Breast epithelium (tissue), 4 donors: ENCODE measurements at places on chromosomes 13 and 19. TPM values are rescaled to one million over a fixed set of nuclear protein-coding genes. Genes with fewer than 3 reads are reported as not detected.

DNA sequence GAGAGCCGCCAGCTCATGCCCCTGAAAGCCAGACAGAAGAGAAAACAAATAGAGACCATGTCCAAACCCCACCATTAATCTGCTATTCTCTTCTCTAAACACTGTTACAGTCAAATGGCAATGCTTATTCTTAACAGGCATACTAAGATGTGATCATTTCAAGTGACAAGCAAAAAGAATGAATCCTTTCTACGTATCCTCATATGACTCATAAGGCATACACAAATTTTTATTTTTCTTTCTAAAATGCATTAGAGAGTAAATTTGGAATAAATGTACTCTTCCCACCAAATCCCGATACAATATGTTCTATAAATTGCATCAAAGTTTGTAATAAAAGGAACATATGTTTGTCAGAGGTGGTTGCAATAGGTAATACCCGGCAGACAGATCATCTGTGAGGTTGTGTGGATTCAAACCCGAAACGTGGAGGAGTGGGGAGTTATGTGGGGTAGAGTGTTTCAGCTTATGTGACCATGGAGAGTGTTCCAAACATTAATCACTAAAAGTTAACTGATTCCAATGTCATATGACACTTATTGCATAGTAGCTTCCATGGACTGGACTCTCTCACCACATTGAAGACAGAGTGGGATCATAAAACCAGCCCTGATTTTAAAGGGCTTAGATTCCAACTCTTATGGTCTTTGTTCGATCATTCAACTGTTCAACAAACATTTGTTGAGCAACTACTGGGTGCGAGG is 213.1 kb downstream of the DCLK1 start:
- no peak for DNase-seq
- H3K4me3 ChIP-seq = no peak overlapping the region
- H3K27ac ChIP-seq = peak overlapping the region; percentile 76
- H3K27me3 ChIP-seq = no peaks in the 10 kb centered on the region
- no peaks in the 10 kb centered on the region for H3K4me1 ChIP-seq
- no peaks in the 10 kb centered on the region for H3K36me3 ChIP-seq

The AP1M2 gene
- total RNA-seq = not detected

The MBNL2 gene
- total RNA-seq = 68.5 TPM

- H3K4me3 ChIP-seq = no peak overlapping the region
- H3K36me3 ChIP-seq = no peaks in the 10 kb centered on the region
- no peak overlapping the region for H3K27ac ChIP-seq
- no peaks in the 10 kb centered on the region for H3K4me1 ChIP-seq
- H3K27me3 ChIP-seq = no peaks in the 10 kb centered on the region
Measured at GRCh38 chr13:23632741-23633140, 62.5 kb downstream of the TNFRSF19 start.

- no peak for DNase-seq
- no peaks in the 10 kb centered on the region for H3K36me3 ChIP-seq
- H3K4me3 ChIP-seq = no peak overlapping the region
Measured at GRCh38 chr13:93080587-93080986, 146.0 kb upstream of the GPC6 start.

DNA sequence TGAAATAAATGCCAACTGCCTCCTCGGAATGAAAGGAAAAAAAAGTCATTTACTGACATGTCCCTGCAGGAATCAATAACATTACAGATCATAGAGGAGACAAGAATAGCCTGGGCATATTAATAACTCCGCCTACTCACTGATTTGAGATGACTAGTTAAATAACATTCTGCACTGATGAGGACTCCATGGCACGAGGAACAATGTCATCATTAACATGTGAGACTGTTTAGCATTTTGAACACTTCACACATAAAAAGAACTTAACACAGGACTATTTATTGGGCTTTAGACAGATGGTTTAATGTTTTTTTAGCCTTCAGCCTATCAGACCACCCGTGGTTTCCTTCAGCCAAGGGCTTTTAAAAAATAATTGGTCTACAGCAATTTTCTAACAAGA is 170.1 kb downstream of the OLFM4 start:
- H3K4me1 ChIP-seq = no peaks in the 10 kb centered on the region
- no peaks in the 10 kb centered on the region for H3K36me3 ChIP-seq
- H3K4me3 ChIP-seq = no peak overlapping the region
- peaks cover 40% of the 10 kb centered on the region for H3K27me3 ChIP-seq

The ACP5 gene
- 101 TPM for total RNA-seq

DNA sequence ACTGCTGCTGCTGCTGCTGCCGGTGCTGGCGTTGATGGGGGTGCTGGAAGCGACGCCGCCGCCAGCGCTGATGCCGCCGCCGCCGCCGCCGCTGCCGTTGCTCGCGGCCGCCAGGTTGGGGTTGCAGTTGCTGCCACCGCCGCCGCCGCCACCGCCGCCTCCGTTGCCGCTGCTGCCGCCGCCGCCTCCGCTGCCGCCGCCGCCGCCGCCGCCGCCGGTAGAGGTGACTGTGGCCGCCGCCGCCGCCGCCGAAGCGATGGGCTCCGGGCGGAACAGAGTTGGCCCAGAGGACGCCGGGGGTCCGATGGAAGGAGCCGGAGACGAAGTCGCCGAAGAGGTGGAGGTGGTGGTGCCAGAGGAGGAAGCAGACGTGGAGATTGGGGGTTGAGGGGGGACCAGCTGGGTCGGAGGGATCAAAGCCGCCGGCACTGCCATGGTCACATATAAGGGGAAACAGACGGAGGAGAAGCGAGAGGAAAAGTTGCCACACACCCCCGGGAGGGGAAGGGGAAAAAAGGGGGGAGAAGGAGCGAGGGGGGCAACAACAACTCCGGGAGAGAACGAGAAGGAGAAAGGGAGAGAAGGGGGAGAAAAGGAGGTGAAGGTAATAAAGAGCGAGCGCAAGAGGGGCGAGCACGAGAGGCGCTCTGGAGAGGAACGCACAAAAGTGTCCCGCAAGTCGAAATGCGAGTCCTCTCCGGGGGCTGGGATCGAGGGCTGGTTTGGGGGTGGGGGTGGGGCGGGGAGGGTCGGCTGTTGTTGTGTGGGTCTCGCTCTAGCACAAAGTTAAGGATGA is 471 bp downstream of the DACH1 start:
- DNase-seq = peak; percentile 51
- peak overlapping the region; percentile 41 for H3K27ac ChIP-seq
- H3K27me3 ChIP-seq = peaks cover 41% of the 10 kb centered on the region
- peak overlapping the region; percentile 80 for H3K4me3 ChIP-seq

- H3K27me3 ChIP-seq = no peaks in the 10 kb centered on the region
- no peak overlapping the region for H3K27ac ChIP-seq
- H3K36me3 ChIP-seq = no peaks in the 10 kb centered on the region
- H3K4me1 ChIP-seq = no peaks in the 10 kb centered on the region
- no peak for DNase-seq
Measured at GRCh38 chr13:111667757-111668156, 347.3 kb downstream of the TEX29 start.

The KLK11 gene
- total RNA-seq = not detected

GRCh38 chr19:32896516-32897214 is 27.1 kb upstream of the SLC7A9 start:
- no peaks in the 10 kb centered on the region for H3K36me3 ChIP-seq
- H3K27ac ChIP-seq = no peak overlapping the region
- H3K4me1 ChIP-seq = no peaks in the 10 kb centered on the region
- H3K4me3 ChIP-seq = no peak overlapping the region
- no peak for DNase-seq

GRCh38 chr13:94683409-94683808 is 28.9 kb downstream of the SOX21 start:
- no peak for DNase-seq

DNA sequence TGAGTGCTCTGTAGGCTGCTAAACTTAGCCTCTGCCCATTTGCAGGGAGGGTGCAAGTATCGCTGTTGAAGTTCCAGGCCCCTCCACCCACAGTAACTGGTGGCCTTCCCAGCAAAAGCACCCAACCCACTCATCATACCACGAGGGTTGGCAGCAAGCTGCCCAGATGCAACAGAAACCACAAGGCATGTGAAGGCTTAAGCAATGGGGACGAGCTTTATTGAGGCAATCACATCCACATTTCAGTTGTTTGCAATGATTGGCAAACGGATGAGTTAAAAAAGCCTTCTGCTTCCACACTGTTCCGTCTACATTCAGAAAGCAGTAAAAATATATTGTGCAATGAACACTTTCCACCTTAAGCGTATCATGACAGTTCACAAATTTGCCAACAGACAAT is 10.3 kb downstream of the GJB6 start:
- no peaks in the 10 kb centered on the region for H3K36me3 ChIP-seq
- no peak for DNase-seq
- no peak overlapping the region for H3K27ac ChIP-seq
- no peak overlapping the region for H3K4me3 ChIP-seq

- no peaks in the 10 kb centered on the region for H3K36me3 ChIP-seq
- peaks cover 11% of the 10 kb centered on the region for H3K27me3 ChIP-seq
- no peaks in the 10 kb centered on the region for H3K4me1 ChIP-seq
- H3K4me3 ChIP-seq = no peak overlapping the region
- no peak overlapping the region for H3K27ac ChIP-seq
- no peak for DNase-seq
Measured at GRCh38 chr19:47540748-47541147, 25.9 kb upstream of the NAPA start.

GRCh38 chr13:37029617-37030016 is 29.0 kb downstream of the EXOSC8 start:
- H3K4me1 ChIP-seq = no peaks in the 10 kb centered on the region
- no peaks in the 10 kb centered on the region for H3K27me3 ChIP-seq
- no peak for DNase-seq
- peaks cover 3% of the 10 kb centered on the region for H3K36me3 ChIP-seq
- no peak overlapping the region for H3K4me3 ChIP-seq

- peak overlapping the region; percentile 82 for H3K4me3 ChIP-seq
- peak overlapping the region; percentile 94 for H3K27ac ChIP-seq
- DNase-seq = no peak
- peaks cover 6% of the 10 kb centered on the region for H3K27me3 ChIP-seq
- H3K4me1 ChIP-seq = no peaks in the 10 kb centered on the region
Measured at GRCh38 chr13:35475212-35475959, 1.1 kb downstream of the MAB21L1 start.

The LILRA6 gene
- 2.9 TPM for total RNA-seq

- no peak for DNase-seq
- no peaks in the 10 kb centered on the region for H3K4me1 ChIP-seq
- peaks cover 20% of the 10 kb centered on the region for H3K36me3 ChIP-seq
Measured at GRCh38 chr19:32642771-32643170, 32.2 kb downstream of the ANKRD27 start.

GRCh38 chr19:43489310-43489709 is 15.2 kb downstream of the PHLDB3 start:
- H3K27ac ChIP-seq = no peak overlapping the region
- no peaks in the 10 kb centered on the region for H3K4me1 ChIP-seq
- H3K27me3 ChIP-seq = no peaks in the 10 kb centered on the region
- DNase-seq = no peak

DNA sequence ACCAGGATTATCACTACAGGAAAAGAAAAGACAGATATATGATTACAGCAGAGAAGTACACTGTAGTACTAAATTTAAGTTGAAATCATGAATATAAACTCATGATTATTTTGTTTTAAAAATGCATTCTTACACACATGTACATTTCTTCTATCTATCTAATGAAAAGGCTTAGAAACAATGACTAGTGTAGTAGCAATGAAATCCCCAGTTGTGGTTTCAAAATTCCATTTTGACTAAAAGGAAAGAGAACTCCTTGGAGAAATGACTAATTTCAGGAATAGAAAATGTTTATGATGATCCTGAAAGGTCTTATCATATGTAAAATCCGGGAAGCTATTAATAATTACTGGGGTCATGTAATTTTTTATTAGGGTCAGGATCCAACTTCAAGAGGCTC is 195.0 kb upstream of the STARD13 start:
- H3K27ac ChIP-seq = no peak overlapping the region
- no peak for DNase-seq
- H3K36me3 ChIP-seq = no peaks in the 10 kb centered on the region
- H3K4me3 ChIP-seq = no peak overlapping the region

DNA sequence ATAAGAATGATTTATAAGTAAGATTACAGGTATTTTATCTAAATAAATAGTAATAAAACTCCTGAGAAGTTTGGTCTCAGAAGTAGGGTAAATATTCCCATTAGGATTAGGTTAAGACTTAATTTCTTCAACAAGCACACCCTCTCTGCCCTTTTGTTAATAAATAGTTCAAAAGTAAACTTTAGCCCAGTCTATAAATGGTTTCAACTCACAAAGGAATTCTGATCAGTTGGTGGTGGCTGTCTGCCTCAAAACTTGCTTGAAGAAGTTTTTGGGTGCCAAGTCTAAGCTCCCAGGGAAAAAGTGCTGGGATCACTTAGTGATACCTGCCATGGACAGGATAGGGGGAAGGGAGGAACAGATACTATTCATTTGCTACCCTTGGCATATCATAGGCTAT is 22.9 kb downstream of the MBNL2 start:
- H3K4me1 ChIP-seq = peaks cover 17% of the 10 kb centered on the region
- peak overlapping the region; percentile 74 for H3K27ac ChIP-seq
- no peak overlapping the region for H3K4me3 ChIP-seq
- no peaks in the 10 kb centered on the region for H3K27me3 ChIP-seq

The CD79A gene
- total RNA-seq = 1.8 TPM

DNA sequence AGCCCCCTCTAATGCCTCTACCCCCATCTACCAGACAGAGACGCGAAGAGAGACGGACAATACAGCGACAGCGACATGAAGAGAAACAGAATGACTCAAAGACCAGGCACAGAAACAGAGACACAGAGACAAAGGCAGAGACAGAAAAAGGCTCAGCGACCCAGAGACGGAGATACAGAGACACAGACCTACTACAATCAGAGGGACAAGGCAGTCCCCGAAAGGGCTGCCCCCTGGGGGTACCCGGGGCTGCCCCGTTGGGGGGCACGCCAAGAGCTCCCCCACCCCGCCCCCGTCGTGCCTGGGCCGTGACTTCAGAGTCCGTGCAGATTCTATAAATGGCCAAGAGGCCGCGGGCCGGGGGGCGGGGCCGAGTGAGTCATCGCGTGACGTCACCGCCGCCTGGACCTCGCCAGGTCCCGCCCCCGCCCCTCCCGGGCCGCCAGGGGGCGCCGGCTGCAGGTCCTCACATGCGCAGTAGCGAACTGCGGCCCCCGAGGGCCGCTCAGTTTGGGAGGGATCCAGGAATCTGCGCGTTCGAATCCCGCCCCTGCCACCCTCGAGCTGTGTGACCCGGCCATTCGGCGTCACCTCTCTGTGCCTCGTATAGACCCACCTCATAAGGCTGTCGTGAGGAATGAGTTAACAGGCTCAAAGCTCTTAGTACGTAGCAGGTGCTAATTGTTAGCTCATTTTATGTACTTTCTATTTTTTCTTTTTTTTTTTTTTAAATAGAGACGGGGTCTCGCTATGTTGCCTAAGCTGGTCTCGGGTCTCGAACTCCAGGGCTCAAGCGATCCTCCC is 2.7 kb upstream of the CNN1 start:
- H3K36me3 ChIP-seq = no peaks in the 10 kb centered on the region
- no peaks in the 10 kb centered on the region for H3K27me3 ChIP-seq

GRCh38 chr13:44484562-44485138 is 91.5 kb downstream of the TSC22D1 start:
- H3K27me3 ChIP-seq = no peaks in the 10 kb centered on the region
- H3K4me1 ChIP-seq = no peaks in the 10 kb centered on the region
- no peak overlapping the region for H3K27ac ChIP-seq
- no peaks in the 10 kb centered on the region for H3K36me3 ChIP-seq
- no peak overlapping the region for H3K4me3 ChIP-seq

GRCh38 chr19:18073197-18073596 is 13.5 kb downstream of the IL12RB1 start:
- no peaks in the 10 kb centered on the region for H3K27me3 ChIP-seq
- H3K4me3 ChIP-seq = no peak overlapping the region
- H3K27ac ChIP-seq = no peak overlapping the region
- H3K4me1 ChIP-seq = no peaks in the 10 kb centered on the region

The PTPRH gene
- total RNA-seq = 0.73 TPM

- no peaks in the 10 kb centered on the region for H3K4me1 ChIP-seq
- no peak overlapping the region for H3K4me3 ChIP-seq
Measured at GRCh38 chr13:66618702-66619101, 611.4 kb downstream of the PCDH9 start.

GRCh38 chr13:110589793-110590390 is 25.5 kb upstream of the NAXD start:
- no peak overlapping the region for H3K27ac ChIP-seq
- no peak overlapping the region for H3K4me3 ChIP-seq
